ENCODE measurements at places on chromosomes 1 and 21. TPM values are rescaled to one million over a fixed set of nuclear protein-coding genes. Genes with fewer than 3 reads are reported as not detected.

DNA sequence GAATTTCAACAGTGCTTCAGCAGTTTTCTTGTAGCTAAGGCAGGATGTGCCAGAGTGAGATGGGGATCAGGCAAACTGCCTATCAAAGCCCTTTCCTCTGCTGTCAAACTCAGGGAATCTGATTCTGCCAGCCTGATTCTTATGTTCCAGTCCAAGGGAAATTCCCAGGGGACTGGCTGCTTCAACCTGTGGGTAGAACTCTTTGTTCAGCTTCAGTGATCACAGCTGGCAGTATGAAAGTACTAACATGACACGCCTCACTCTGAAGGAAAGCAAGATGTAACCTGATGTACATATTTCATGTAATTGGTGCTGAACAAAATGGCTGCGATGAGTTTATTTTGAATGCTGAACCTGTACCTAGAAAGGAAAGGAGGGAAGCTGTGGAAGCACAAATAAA, 40.1 kb upstream of the SLC5A9 start:
- H3K27me3 ChIP-seq = no peaks in the 10 kb centered on the region
- no peak for DNase-seq
- no peaks in the 10 kb centered on the region for H3K36me3 ChIP-seq
- no peaks in the 10 kb centered on the region for H3K4me1 ChIP-seq
- no peak overlapping the region for H3K4me3 ChIP-seq

DNA sequence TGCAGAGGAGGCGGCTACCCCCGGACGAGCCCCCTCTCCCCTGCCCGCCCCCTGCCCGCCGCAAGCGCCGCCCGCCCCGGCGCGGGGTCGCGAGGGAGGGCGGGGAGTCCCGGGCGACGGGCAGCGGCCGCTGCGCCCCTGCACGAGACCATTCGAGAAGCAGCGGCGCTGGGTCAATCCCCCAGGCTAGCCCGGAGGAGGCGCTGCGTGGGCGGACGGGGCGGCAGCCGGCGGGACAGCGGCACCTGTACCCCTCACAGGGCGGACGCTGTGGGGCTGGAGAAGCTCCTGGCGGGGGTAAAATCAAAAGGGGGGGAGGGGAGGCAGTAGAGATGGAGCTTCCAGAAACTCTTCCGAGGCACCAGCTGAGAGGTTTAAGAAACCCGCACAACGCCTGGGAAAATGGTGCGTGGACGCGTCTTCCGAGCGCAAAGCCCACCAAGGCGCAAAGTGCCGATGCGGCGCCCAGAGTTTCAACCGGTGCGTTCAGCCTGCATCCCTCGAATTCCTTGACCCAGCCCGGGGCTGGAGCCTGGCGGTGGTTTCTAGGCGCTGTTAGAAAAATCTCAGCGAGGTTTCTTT, at the start of gene PLPPR5:
Gene PLPPR5, minus strand, starts transcription at position 1 of the 582 bp plus-strand sequence. CDS start 190 bp downstream, outside the sequence.
- H3K27ac ChIP-seq = no peak within 1 kb of the TSS
- H3K4me1 ChIP-seq = no peaks in the 10 kb centered on the region
- no peak for DNase-seq
- H3K27me3 ChIP-seq = peaks cover 18% of the 10 kb centered on the region
- H3K36me3 ChIP-seq = no peaks in the 10 kb centered on the region

HCN3 gene
- total RNA-seq = 0.80 TPM

CFHR4 gene
- total RNA-seq = 97.6 TPM
